Naive thymus-derived CD8-positive, alpha-beta T cell (primary cell): ENCODE measurements at places on chromosomes 5 and 9.

DNA sequence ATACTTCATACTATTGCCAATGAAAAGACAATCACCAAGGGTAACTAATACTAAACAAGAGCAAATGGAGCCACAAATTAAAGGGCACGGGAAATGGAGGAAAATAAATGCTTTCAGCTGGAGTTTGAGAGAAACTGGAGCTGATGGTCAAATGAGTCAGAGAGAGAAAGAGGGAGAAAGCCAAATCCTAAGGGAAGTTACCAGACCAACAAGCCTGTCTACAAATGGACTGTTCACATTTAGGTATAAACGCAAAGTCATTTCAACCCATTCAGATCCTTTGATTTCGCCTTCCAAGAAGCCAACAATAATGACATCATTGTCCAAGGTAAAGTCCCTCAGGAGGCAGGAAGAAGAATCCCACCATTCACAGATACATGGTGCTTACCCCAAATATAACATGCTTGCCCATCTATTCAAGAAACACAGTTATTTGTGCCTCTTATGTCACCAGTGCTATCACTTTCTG lies 351.8 kb downstream of the RAB3C start:
- DNase-seq: no peak

DNA sequence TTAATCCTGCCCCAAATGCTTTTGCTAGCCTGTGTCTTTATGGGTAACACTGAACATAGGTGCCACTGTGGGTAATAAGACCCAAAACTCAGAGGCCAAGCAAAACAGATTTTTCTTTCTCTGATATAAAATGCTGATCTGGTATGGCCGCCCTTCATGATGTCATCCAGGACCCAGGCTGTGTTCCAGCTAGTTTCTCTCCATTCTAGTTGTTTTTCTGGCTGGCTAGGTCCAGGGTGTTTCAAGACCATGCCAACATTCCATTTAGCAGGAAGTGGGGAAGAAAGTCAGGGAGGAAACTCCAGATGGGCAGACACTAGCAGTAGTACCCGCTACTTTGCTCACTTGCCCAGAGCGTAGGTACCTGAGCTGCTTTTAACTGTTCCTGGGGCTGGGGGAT lies 183.9 kb upstream of the OTULINL start:
- DNase-seq: no peak

DNA sequence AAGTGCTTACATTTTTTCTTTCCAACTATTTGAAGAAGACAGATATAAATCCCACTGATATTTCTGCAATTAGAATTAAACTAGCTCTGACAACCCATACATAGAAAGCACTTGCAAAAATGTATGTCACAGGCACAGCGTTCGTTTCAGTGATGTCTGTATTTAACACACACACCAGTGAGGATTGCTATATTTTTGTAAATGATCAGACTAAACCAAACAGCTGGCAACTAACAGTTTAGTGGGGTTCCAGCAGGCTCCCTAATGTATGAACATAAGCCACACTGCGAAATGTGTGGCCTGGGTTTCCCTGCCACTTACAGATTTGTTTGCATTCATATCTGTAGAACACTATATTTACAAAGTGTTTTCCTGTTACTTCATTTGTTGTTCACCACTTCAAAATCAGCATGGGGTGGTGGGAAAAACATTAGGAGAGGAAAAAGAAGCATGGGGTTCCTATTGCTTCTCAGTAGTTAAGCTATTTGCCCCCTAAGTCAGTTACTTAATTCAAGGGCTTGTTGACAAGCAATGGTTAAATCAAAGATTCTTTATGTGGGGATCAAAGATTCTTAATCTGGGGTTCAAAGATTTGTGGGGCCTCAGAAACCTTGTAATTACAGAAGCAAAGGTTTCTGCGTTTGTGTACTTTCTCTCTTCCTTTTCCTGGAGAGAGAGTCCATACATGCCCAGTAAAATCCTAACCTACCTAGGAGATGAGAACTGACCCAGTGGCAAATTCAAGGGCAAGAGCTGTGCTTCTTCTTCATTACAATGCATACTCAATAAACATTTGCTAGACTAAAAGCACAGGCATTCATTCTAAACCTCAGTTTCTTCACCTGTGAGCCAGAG lies 27.1 kb downstream of the ZNF608 start:
- no peak for DNase-seq

DNA sequence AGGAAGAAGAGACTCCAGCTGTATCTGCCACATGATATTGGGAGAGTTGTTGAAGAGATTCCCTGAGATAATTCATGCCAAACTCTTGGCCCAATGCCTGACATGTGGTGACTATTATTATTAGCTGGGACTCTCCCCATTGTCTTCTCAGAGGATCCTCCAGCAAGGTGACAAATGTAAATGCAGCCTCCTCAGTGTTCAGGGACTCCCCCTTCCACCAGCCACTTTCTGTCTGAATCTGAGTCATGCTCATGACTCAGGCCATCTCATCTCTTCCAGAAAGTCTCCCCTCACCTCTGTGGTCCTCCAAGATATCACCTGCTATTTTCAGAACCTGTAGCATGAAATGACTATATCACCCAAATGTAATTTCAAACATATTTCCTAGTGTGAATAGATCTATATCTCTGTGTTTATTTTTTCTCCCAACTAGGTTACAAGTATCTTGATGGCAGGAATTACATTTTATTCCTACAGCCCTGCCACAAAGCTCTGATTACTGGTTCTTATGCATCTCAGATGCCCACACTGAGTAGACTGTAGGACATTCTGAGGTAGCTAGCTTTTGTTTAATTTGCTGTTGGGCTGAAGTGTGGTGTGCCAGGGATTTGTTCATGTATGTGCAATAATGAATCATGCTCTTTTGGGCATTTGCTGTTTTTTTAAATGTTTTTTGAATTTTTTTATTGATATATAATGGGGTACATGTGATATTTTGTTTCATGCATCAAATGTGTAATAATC lies 126.6 kb upstream of the IL12B start:
- no peak for DNase-seq

DNA sequence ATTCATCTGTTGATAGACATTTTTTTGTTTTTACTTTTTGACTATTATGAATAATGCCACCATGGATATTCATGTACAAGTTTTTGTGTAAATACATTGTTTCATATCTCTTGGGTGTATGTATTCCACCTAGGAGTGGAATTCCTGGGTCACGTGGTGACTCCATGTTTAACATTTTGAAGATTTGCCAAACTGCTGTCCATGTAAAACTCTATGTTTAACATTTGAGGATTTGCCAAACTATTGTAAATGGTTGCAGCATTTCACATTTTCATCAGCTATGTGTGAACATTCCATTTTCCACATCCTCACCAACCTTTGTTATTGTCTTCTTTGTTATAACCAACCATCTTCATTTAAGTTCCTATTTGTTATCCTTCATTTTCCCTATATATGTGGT lies 12.2 kb downstream of the TMEFF1 start:
- DNase-seq: no peak

- no peak for DNase-seq
These were observed 4.7 kb upstream of the BICD2 start for GRCh38 chr9:92769286-92769685.

- no peak for DNase-seq
These were observed 178.8 kb downstream of the GAPVD1 start for GRCh38 chr9:125440411-125440810.

DNA sequence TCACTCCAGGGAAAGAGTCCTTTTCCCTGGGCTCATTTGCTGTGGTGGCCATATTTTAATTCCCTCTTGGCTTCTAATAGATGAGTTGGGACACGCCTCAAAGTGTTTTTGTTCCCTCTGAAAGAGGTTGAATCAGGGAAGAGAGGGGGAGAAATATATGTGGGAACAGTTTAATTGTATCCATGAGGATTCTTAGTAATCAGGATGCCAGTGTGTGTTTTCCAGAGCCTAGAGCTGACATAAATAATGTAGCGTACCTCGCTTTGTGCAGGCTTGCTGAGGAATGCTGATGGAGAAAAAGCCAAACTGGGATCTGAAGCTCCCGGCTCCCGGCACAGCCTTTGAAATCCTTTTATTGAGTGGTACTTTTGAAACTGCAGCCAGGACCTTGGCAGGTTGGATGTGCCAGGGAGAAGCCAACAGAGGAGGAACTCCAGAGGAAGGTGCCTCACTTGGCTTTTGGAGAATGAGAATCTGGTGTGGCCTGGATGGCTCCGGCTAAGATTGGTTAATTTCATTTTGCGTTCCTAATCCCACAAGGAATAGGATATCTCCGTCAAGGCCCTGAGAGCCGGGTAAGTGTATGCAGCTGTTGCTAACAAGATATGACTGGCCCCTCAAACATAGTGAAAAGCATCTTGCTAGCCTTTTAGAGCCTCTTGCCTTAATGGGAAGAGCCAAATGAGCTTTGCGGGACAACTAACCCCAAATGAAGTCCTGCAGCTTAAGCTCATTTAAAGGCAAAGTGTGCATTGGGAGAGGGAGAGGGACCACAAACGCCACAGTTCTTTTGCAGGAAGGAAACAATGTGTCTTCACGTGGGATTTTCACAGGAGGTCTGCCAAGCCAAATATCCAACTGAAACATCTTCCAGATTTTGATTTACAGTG lies 471.1 kb upstream of the WWC1 start:
- DNase-seq: no peak

- DNase-seq: no peak
These were observed 714 bp upstream of the ZNF608 start for GRCh38 chr5:124746916-124747790.

GRCh38 chr5:60267907-60268306 lies 374.4 kb upstream of the PDE4D start:
- DNase-seq: no peak

DNA sequence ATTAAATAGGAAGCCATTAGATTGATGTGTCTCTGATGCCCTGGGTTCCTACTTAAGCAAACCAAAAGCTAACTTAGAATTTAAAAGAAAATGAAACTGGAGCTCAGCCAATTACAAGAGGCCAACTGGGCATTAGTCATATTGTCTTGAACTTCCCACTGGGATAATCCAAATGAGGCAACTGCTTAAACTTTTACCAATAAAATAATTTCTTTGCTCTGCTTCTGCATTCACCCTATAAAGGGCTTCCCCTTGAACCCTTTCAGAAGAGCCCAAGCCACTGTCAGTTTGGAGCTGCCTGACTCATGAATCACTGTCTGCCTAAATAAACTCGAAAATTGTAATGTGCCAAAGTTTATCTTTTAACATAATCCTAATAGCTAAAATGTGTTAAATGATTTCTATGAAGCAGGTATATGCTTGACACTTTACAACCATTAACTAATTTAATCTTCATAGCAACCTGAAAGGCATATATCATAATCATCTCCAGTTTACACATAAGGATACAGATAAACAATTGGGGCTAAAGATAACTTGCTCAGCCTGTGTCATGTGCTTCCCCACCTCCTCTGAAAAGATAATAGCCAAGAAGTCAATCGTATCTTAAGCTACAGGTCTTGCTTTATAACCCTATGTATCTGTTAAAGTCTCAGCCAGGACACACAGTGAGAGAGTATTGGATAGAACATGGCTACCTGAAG lies 11.5 kb downstream of the GPR150 start:
- DNase-seq: no peak

GRCh38 chr9:81537964-81538363 lies 151.4 kb downstream of the TLE1 start:
- no peak for DNase-seq

DNA sequence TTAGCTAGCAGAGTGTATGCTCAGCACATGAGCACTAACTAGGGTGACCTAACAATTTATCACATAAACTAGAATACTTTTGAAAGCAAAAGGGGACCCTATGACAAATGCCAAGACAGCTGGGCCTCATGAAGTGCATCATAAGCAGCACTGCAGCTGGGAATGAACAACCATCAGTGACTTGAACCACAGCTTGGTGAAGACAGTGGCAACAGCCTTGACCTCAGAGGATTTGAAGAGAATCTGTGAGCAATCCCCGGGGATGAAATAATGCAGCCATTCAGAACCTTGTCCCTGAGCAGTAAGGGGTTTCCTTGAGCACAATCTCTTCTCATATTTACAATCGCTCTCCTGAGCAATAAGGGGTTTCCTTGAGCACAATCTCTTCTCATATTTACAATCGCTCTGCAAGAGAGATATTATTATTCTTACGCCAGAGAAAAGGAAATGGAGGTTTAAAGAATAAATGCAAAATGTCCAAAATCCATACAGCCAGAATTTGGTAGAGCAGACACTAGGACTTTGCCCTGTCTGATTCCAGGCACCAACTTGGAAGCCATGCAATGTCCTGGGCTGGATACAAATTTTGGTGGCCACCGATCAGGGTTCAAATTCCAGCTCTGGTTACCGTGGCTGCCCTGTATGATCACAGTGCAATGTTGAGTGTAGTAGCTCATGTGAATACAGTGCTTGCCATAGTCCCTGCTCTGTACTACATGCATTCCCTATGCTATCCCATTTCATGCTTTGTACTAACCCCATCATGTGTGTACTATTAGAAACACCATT lies 846 bp upstream of the NSG2 start:
- DNase-seq: no peak

DNA sequence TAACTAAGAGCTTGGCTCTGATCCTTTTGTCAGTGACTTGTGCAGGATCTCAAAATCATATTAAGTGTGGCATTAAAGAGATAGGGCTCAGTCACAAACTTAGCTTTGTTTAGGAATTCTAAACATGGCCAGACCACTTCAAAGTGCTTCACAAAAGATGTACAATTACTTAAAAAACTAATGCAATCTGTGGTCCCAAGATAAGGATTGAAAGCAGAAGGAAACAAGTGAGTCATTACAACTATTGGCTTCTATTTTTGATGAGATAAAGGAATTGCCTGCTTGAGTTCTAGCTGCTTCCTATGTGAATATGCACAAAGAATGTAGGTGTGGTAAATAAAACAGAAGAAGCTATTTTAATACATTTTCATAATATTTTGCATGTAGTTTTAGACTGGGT lies 44.9 kb upstream of the SLC12A2 start:
- no peak for DNase-seq
